ENCODE measurements at places on chromosomes 4 and X.

- no peak for DNase-seq
These were observed 39.6 kb downstream of the DGKK start for GRCh38 chrX:50430917-50431575.

GRCh38 chrX:20521222-20521621 lies 254.5 kb upstream of the RPS6KA3 start:
- no peak for DNase-seq

DNA sequence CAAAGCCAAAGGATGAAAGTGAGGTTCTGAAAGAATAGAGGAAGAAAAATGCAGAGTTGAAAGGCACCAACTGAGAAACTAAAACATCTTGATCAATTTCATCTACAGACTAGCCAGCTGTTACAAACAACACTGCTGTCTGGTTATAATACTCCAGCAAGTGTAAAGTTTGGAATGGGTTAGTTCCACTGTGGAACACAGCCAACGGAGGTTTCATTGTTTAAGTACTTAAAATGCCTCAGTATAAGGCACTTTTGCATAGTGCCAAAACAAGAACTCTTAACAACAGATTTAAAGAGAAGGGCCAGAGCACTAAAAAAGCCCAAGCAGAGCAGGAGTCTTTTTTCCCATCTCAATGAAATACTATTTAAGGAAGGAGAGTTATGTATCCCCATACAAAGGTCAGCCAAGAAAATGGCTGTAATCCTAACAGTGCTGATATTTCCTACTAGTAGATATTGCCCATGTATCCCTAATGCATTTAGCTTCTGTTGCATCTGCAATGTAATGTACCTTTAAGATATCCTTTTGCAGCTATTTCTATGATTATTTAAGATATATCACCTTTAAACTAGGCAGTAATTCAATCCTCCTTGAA lies 16.5 kb downstream of the ACSL4 start:
- DNase-seq: no peak

GRCh38 chr4:128366212-128366611 lies 78.6 kb upstream of the PGRMC2 start:
- no peak for DNase-seq

DNA sequence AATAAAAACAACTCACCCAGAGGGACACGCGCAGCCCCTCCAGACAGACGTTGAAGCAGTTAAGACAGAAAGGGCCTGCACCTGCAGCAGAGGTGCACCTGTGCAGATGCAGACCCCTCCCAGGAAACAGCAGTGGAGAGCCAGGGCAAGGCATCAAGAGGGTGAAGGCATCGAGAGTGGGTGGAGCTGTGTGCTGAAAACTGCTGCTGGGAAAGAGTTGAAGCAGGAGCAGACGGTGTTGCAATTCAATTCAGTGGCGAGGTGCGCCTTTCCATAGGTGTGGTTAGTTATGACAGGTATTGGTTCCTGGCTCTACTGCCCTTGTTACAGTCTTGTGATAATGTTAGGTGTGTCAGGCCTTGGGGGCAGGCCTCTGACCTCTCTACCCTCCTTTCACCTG lies 16.7 kb downstream of the LETM1 start:
- no peak for DNase-seq

DNA sequence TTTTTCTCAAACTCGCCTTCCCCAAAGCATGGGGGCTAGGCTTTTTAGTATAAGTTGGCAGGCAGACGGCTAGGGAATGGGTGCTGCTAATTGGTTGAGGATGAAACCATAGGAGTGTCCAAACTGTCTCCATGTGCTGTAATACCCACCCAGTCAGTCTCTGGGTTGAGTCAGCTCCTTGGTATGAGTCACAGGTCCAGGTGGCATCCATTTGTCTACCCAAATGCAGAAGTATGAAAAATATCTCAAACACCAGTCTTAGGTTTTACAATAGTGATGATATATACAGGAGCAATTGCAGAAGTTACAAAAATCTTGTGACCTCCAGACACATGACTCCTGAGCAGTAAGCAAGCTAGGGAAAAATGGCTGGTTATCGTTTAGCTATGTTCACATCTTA lies 27.4 kb upstream of the CCSER1 start:
- peak; percentile 9 for DNase-seq

- no peak for DNase-seq
These were observed 230.1 kb downstream of the OPHN1 start for GRCh38 chrX:68203211-68203610.

- DNase-seq: no peak
These were observed at the start of gene NEXMIF for GRCh38 chrX:74925225-74926088. Gene NEXMIF (minus strand): TSS chrX:74925452.

DNA sequence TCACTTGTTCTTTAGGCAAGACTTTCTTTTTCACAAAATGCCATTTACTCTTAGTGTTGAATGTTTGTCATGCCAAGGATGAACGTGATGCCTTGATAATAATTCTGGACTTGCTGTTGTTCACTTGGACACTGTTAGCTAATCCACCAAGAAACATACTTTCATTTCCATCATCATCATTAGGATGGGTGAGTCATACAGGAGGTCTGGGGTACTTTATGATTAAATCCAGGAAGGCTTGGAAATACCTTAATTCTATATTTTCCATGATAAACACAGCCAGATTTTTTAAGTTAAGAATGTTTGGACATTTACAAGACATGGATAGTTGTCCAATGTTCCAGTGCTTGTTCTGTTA lies 260.7 kb upstream of the GIMD1 start:
- DNase-seq: peak; percentile 58

DNA sequence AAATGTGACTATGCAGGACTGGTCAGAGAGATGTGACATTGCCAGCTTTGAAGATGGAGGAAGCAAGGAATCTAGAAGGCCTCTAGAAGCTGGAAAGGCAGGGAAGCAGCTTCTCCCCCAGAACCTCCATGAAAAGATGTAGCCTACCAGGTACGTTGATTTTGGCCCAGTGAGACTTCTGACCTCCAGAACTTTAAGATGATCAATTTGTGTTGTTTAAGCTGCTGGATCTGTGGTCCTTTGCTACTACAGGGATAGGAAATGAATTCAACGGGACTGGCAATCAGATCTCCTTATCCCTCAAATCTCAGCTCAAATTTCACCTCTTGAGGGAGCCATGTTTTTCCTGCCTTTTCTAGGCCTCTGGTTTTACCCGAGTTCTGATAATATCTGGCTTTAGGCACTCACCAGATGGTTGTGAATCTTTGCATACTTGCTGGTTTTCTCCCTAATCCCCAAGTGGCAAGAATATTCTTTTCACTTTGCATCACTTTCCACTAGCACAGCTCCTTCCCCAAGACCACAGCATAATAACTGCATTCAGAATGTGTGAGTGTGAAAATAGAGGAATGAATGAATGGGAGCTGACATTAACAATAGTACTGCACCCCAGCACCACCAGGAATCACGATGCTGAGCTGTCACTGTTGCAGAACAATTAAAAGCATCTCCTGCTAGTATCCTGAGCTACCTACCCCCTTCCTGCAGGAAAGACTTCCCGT lies 25.5 kb upstream of the TMSB4X start:
- DNase-seq: no peak

GRCh38 chrX:145735036-145735435 lies 82.6 kb upstream of the SLITRK2 start:
- DNase-seq: no peak

DNA sequence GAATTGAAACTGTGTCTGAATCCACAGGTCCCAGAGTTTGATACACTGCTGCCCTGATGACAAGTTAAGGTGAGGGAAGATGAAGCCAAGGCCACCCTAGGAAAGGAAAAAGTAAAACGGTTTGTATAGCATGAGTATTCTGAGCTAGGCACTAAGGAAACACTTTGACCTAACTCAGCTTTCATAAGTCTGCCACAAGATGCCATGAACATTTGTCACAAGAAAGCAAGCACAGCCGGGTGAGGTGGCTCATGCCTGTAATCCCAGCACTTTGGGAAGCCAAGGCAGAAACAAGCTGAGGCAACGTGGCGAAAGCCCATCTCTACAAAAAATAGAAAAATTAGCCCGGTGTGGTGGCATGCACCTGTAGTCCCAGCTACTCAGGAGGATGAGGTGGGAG lies 34.2 kb downstream of the ELOVL6 start:
- DNase-seq: no peak

GRCh38 chr4:73603854-73604584 lies 16.2 kb downstream of the RASSF6 start:
- DNase-seq: no peak

- DNase-seq: no peak
These were observed 78.3 kb downstream of the SLC9A6 start for GRCh38 chrX:136063340-136064079.

- DNase-seq: no peak
These were observed 182.1 kb upstream of the CLNK start for GRCh38 chr4:10866666-10867065.

DNA sequence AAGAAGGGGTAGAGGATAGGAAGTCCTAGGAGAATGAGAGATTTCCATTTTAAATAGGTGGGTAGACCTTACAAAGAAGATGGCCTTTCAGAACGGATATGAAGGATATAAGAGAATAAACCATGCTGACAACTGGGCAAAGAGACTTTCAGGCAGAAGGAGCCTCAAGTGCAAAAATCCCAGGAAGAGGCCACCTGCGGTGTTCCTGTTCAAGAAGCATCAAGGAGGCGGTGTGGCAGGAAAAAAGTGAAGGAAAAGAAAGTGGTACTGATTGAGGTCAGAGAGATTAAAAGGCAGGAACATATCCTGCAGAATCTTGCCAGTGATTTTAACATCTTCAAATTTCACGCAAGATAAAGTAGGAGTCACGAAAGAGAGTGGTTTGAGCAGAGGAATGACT lies 172.0 kb downstream of the FSTL5 start:
- no peak for DNase-seq

DNA sequence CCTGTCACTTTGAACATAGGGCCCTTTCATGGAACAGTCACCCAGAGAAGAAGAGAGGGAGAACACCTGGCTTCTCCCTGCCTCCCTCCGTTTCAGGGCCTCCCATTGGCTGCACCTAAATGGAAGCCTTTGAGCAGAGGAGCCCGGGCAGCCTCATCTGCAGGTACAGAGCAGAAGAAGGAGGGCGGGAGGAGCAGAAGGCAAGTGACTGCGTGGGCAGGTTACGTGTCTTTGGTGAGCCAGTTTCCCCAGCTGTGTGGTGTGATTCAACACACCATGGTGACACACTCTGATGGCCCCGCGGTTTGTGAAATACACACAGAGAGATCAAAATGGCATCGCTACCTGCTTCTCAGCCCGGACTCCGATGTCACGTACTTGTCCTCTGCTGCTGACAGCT lies 431 bp downstream of the C4orf50 start:
- DNase-seq: no peak

All from HFF-Myc (cell line).